ENCODE measurements at places on chromosomes 3 and 15.

GRCh38 chr15:57762302-57762701 lies 55.8 kb downstream of the POLR2M start:
- no peak for DNase-seq

GRCh38 chr3:188789251-188789650 lies 382.5 kb upstream of the TPRG1 start:
- no peak for DNase-seq

GRCh38 chr15:38220606-38221273 lies 31.9 kb upstream of the SPRED1 start:
- DNase-seq, result no peak

DNA sequence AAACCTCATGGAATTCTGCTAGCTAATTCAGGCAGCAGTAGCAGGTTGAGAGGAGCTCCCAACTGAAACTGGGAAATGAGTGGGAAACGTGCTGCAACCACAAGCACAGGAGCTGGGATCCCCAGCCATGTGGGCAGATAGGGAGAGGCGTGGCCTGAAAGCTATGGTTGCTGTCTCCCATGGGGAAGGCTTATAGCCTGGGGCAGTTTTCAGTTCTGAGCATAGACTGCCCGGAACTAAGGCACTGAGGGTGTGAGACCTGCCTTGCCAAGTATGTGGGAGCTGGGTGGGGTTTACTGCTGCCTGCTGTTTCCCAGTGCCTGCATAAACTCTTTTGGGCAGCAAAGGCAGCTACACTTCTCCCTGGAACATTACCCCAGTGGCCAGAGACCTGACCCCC lies 229.5 kb downstream of the TUSC7 start:
- DNase-seq, result no peak

GRCh38 chr15:88736204-88736603 lies 67.0 kb upstream of the ACAN start:
- no peak for DNase-seq

DNA sequence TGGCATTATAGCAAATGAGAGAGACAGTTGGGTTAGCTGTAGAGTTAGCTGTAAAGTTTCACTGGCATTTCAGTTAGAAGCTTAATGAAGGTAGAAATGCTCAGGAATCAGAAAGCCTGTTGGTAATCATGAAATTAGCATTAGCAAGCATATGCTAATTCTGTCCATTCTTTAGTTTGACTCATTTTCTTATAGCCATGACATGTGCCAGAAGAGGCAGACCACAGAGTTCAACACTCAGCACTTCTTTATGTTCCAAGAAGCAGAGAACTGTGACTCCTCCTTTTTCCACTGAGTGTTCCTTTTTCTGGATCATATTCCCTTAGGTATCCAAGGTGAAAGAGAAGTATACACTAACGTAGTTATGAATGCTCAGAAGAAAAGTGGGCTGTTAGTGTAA lies 276.2 kb upstream of the SGO1 start:
- no peak for DNase-seq

DNA sequence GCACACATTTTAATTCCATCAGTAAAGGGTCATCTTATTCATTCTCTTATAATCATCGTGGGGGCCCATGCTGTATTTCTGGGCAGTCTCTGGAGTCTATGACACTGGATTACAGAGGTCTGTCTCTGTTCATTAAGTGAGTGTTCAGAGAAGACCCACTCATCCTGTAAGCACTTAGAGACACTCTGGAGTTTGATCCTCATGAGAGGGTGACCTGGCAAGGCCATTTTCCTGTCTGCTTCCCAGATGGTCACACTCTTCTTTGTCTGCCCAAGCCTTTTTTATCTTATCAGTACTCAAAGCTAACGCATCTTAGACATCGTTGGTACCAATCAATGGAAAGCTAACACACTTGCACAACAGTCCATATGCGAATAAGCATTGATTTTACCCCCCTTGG lies 333.1 kb downstream of the RORA start:
- no peak for DNase-seq

DNA sequence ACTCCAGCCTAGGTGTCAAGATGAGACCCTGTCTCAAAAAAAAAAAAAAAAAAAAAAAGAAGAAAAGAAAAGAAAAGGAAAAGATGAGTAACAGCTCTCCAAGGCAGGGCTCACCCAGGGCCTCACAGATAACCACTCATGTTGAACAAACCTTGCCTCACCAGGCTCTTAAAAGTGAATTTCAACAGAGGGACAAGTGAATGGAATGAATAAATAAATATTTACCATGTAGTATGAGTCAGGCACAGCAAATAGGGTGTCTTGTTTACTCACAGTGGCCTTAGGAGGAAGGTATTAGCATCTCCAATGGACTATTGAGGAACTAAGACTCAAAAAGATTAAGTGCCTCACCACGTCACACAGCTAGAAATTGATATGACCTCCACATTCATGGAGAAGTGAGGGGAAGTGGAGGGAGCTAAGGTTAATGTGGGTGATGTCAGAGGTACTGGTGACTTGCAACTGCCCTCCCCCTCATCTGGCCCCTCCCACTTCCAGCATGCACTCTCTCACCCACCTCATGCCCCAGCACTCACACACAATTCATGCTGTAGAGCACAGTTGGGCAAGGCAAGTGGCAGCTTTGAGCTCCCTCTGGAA lies 255.5 kb downstream of the UACA start:
- DNase-seq, result no peak

DNA sequence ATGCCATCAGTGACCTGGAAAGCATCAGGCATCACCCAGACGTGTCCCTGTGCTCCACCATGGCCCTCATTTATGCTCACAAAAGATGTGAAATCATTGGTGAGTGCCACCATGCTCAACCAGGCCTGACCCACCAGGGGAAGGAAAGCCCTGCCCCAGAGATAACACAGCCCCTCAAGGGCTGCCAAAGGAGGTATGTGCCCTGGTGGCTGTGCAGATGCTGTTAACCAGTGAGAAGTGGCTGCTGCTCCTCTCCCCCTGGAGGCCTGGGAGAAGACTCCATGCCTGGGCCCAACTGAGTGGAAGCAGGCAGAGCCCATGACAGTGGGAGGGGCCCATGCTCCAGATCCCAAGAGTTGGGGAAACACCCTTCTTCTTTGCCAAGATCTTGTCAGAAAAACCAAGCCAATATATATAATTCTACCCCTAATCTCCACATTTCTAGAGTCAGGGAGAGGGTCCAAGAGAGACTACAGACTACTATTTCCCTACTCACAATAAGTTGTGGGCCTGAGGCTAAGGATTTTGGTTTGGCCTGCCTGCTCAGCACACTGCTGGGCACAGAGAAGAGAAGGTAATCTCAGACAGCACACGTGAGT lies 2.7 kb downstream of the TTC21A start:
- no peak for DNase-seq

- DNase-seq, result no peak
Observed at GRCh38 chr15:73928971-73929627, 2.8 kb downstream of the LOXL1 start.

DNA sequence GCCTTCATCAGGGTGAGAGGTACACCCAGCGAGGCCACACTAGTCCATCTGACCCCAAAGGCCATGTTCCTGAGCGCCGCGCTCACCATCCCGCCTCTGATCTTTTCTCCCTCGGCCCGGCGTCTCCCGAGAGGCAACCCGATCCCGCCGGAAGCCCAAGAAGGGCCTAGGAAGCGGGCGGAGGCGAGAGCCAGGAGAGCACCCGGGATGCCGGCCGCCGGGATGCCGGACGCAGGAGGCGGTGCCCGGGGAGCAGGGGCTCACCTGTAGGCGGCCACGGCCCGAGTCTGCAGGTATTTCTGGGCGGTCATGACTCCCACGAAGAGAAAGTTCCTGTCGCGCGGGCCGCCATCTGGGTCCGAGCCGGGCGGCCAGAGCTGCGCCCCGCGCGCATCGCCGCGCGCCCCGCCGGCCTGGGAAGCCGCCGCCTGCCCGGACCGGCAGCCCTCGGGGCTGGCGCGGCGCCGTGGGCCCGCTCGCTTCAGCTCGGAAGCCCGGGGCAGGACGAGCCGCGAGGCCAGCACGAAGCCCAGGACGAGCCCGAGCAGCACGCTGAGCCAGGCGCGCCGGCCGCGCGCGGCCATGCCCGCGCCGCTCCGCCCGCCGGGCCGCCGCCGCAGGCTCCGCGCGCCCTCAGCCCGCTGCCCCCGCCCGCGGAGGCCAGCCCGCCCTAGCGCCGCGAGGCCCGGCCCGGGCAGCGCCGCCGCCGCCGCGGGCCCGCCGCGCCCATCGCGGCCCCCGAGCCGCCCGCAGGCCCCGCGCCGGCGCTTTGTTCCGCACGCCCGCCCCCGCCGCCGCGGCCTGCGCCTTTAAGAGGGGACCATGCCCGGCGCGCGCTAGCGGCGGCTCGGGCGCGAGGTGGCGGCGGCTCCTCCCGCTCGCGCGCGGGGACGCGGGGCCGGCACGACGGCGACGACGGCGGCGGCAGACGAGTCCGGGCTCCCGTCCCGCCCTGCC lies 697 bp downstream of the CHSY1 start:
- DNase-seq, result no peak

GRCh38 chr3:161672478-161672877 lies 175.9 kb downstream of the OTOL1 start:
- no peak for DNase-seq

DNA sequence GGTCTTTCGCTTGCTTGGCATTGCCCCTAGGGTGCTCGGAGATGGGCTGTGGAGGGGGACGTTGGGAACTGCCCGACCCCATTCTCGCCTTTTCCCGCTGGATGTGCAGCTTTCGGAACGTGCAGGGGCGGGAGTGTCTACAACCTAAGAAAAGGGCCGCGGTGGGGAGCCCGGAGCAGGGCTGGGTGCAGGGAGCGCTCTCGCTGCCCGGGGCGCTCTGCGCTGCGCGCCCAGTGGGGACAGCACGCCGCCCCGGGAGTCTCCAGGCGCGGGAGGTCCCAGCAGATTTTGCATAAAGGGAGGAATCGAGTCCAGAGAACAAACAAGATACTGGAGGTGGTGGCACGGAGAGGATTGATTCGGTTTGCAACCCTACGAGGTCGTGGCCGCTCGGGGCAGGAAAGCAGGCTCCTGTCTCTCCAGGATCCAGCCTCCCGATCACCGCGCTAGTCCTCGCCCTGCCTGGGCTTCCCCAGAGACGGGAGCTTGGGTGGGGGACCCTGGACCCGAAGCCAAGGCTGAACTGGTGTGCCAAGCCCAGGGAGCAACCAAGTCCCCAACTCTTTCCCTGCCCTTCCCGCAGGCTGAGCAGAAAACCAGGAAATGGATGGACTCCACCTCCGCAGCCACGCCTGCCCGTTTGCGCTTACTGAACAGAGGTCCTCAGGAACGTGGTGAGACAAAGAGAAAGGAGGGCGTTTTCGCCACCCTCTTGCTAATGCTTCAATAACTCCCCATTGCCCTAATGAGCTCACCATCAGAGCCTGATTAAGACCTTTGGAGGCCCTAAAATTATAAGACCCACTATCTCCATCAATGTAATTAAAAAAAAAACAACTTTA lies 59.7 kb downstream of the NOX5 start:
- no peak for DNase-seq

- DNase-seq, result no peak
Observed at GRCh38 chr15:30979457-30979856, 12.0 kb downstream of the MTMR10 start.

Measured in activated CD8-positive, alpha-beta memory T cell treated with anti-CD3 and anti-CD28 coated beads for 48 hours (primary cell).